Motor neuron (in vitro differentiated cells): ENCODE measurements at places on chromosomes 1 and 21. TPM values are rescaled to one million over a fixed set of nuclear protein-coding genes. Genes with fewer than 3 reads are reported as not detected.

- ATAC-seq, result no peak
Observed at GRCh38 chr21:46544003-46544402, 60.9 kb downstream of the S100B start.

GRCh38 chr1:181112071-181112929 lies 23.8 kb downstream of the IER5 start:
- ATAC-seq, result peak; percentile 12

GRCh38 chr21:46562964-46563607 lies 41.8 kb downstream of the S100B start:
- no peak for ATAC-seq

- peak; percentile 11 for ATAC-seq
Observed at GRCh38 chr1:24963099-24963872, 33.2 kb upstream of the RUNX3 start.

DNA sequence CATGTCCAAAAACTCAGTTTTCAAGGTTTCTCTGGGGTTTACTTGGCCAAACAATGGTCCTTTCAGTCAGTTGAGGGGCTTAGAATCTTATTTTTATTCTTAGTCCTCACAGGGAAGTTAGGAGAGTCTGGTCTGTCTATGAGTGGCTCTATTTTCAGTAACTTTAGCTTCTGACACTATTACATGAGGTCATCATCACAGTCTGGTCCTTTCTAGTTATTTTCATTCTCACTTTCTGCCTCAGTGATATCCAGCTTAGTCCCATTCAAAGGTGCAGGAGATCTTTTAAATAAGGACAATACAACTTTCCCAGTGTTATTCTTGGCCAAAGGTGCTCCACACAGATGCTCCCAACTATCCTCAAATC lies 30.0 kb upstream of the FGGY start:
- no peak for ATAC-seq

DNA sequence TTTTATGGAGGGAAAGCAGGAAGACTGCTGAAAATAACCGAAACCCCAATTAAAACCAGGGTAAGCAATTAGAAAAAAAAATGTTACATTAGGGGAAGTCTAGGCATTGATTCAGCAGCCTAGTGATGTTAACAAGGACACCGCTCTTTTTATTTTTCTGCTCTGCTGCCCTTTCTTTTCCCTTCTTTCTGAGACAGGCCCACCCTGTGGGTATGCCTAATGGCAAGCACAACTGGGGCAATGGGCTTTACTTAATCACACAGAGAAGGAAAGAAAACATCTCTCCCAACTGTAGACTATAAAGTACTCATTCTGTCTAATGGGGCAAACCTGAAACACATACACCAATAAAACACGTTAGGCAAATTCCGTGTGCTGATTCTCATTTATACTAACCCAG lies 69.6 kb downstream of the GBP6 start:
- no peak for ATAC-seq

DNA sequence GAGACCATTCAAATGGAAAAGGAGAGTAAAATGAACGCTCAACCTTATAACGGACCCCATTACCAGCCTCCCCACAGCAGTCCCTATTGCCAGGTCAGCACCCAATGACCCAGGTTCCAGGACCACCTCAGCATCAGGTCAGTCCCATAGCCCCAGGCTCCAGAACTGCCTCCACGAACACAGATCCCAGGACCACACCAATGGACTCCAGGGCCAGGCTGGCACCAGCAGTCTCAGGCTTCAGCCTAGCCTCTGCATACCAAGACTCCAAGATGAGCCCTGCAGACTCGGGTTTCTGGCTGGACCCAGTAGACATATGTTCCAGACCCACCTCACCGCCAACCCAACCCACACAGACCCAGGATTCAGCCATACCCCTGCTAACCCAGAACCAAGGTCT lies 625.0 kb upstream of the RGS18 start:
- no peak for ATAC-seq

- ATAC-seq, result no peak
Observed at GRCh38 chr1:56425494-56426037, 153.8 kb downstream of the PLPP3 start.

- ATAC-seq, result no peak
Observed at GRCh38 chr1:114104949-114105348, 48.7 kb downstream of the SYT6 start.

- no peak for ATAC-seq
Observed at GRCh38 chr1:175744833-175745232, 1.4 kb upstream of the TNR start.

GRCh38 chr1:181604482-181605249 lies 121.3 kb downstream of the CACNA1E start:
- peak; percentile 77 for ATAC-seq

GRCh38 chr1:62887799-62888507 lies 104.0 kb downstream of the ATG4C start:
- ATAC-seq, result no peak

DNA sequence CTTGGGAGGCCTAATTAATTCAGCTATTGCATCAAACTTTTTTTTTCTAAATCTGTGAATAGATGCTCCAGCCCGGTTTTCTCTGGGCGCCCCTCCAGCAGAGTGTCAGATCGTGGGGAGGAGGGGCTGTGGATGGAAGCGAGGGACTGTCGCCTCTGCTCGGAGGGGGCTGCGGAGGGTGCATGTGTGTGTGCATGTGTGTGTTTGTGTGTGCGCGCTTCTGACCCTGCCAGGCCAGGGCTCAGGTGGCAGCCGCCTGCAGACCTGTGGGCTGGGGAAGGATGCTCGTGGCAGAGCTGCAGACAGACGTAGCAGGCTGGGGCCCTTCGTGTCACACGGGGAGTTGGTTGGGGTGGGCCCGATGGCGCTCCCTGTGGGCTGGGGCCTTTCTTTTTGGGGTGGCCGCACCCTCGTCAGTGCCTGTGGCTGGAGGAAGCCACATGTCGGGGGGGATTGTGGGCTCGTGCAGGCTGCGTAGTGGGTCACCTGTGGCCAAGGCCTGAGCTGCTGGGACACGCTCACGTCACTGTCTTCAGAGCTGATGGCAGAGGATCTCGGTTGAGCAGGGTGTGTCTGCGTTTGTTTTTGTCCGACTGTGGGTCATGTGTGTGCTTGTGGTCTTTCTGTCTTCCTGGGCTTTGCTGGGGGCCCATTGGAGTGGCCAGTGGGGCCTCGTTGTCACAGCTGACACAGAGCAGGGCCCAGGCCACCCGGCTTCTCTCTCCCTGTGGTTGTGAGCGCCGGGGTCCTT lies 2.8 kb downstream of the SKI start:
- ATAC-seq, result peak; percentile 1

DNA sequence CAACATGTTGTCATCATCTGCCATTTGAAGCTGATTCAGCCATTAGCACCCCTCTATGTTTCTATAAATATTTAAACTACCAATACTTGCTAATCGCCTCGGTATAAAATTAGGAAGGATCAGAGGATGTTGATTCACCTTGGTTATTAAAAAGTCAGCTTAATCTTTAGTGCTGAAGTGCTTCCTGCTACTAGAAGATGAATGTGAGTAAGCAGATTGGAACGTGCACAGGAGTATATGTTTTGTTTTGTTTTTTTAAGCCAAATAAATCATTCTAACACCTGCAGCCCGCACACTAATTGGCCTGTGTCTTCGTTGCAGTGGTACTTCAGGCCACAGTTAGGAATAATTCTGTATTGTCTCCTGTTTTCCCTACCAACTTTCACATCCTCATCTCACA lies 485.7 kb downstream of the AJAP1 start:
- no peak for ATAC-seq

DNA sequence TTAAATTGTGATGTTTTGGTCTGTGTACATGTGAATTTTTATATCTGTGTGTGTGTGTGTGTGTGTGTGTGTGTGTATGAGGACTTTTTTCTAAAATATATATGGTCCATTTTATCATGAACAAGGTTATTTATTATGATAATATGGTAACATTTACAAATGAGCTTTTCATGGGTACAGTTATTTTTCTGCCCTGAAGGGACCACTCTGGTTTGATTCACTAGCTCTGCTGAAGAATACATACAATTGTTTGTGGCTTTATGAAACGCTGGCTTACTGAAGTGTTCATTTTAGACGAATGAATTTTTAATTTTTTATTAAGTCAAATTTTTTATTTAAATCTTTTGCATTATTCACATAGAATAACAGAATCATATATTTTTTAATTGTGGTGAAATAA lies 71.9 kb downstream of the SPATA46 start:
- no peak for ATAC-seq

GRCh38 chr1:23500466-23500865 lies 16.5 kb upstream of the ASAP3 start:
- peak; percentile 79 for ATAC-seq

DNA sequence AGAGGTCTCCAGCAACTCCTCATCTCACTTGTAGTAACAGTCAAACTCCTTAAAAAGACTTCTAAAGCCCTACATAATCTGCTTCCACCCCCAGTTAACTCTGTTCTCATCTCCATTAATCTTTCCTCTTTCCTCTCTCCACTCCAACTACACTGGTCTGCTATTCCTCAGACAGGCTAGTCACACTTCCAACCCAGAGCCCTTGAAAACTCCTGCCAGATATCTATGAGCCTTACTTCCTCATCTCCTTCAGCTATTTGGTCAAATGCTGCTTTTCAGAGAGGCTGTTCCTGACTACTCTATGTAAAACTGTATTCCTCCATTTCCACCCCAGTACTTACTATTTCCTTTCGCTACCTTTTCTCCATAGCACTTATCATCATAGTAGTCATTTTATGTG lies 24.4 kb downstream of the PCP4L1 start:
- ATAC-seq, result no peak

DNA sequence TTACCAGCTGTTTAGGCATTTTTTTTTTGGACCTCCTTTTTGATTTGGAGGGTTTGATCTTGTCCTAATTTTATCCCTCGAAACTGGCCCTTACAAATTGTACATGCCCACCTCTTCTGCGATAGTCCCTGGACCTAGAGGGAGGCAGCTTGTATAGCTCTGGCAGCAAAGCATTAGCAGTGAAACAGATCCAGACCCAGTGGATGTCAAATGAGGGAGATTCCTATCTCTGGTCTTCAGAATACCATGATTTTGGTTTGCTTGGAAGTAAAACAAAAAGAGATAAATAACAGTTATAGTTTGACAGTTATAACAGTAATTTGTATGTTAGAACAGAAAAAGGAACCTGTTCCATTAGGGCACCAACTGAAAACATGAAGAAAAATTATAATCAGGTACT lies 123.6 kb downstream of the MIS18A start:
- no peak for ATAC-seq

GRCh38 chr1:224673141-224673540 lies 57.0 kb downstream of the CNIH3 start:
- no peak for ATAC-seq

DNA sequence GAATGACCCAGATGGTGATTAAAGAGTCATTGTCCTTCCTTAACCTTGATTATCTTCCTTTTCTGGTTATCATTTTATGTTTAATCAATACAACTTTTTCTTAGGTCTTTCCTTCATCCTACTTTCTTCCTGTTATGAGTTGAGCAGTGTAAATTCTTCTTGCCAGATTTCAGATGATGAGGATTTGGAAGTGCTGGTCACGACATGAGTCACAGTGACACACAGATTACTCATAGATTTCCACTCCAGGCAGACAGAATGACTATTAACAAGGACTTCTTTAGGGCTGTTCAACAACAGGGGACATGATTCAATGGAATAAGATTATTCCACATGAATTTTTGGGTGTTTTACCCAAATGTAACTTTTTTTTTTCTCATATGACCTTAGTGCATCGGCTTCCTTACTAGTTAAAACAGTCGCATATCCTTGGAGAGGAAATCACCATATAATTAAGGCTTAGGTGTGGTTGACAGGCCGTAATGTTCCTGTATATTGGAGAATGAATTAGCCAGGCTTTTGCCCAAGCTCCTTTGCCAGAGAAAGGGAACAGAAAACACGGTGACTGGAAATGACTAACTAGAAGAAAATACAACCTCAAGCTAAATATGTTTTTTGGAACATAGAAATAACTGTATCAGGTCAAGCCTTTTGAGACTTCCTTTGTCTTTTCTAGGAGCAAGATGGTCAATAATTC lies 44.2 kb downstream of the PRRX1 start:
- peak; percentile 50 for ATAC-seq

GRCh38 chr1:43363283-43363934 lies 4.4 kb downstream of the ELOVL1 start:
- ATAC-seq, result no peak

- ATAC-seq, result peak; percentile 92
Observed at GRCh38 chr1:205141236-205142101, 19.7 kb upstream of the RBBP5 start.

GRCh38 chr1:150409504-150410362 lies 45.8 kb downstream of the RPRD2 start:
- no peak for ATAC-seq

- ATAC-seq, result no peak
Observed at GRCh38 chr1:11462224-11462923, 16.6 kb upstream of the DISP3 start.

AQP10 gene
- 0.89 TPM in 1 of 2 replicates, not detected in the other for total RNA-seq

COL11A1 gene
- 11.3 and 11.4 TPM in 2 replicates for total RNA-seq

CHD1L gene
- 20.7 and 24.5 TPM in 2 replicates for total RNA-seq

PROK1 gene
- 0.27 and 0.36 TPM in 2 replicates for total RNA-seq

CR1 gene
- total RNA-seq, result 0.28 and 0.45 TPM in 2 replicates

MEAF6 gene
- 44.0 and 46.0 TPM in 2 replicates for total RNA-seq

OR2L13 gene
- 0.37 and 0.43 TPM in 2 replicates for total RNA-seq

TSNAX gene
- 62.2 and 66.6 TPM in 2 replicates for total RNA-seq

MRPS14 gene
- total RNA-seq, result 26.1 and 26.8 TPM in 2 replicates

C1orf141 gene
- total RNA-seq, result 0.09 and 0.13 TPM in 2 replicates

NBPF10 gene
- total RNA-seq, result 2.1 and 2.2 TPM in 2 replicates
